ENCODE measurements at places on chromosomes 5 and 9.

DNA sequence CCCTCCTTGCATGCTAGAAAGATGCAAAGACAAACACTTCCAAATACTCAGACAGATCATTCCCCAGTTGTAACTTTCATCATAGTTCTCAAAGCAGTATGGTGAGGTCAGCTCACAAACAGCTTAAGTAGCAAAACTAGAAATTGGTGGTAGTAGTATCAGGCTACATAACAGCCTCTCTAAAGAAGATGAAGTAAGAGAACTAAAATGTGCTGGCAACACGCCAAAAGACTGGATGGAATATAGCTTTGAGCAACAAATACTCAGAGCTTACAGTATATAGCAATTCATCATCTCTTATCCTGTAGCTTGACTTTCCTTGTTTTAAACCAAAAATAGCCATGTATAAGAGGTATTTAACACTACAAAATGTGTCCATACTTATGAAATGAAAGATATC is 7.5 kb downstream of the PFDN1 start:
- DNase-seq: no peak

- DNase-seq: no peak
Observed at GRCh38 chr5:57784121-57784520, 301.5 kb upstream of the ACTBL2 start.

- no peak for DNase-seq
Observed at GRCh38 chr5:42035526-42035925, 110.4 kb downstream of the FBXO4 start.

DNA sequence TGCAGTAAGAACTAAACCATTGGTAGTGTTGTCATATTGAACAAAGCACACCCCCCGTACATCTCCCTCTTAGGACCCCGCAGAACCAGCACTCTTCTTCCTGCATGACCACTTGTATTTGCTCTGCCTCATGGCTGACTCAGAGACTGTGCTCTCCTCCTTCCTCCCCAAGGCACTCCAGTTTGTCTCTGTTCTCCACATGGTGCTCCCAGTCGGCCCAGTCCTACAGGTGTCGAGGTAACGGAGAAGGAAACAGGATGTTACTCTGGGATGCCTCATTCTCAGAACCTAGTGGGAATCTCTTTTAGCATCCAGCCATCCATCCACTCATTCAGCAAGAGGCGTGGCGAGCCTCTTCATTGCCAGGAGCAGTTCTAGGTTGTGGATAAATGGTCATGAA is 97.0 kb upstream of the NIPAL4 start:
- DNase-seq: no peak

DNA sequence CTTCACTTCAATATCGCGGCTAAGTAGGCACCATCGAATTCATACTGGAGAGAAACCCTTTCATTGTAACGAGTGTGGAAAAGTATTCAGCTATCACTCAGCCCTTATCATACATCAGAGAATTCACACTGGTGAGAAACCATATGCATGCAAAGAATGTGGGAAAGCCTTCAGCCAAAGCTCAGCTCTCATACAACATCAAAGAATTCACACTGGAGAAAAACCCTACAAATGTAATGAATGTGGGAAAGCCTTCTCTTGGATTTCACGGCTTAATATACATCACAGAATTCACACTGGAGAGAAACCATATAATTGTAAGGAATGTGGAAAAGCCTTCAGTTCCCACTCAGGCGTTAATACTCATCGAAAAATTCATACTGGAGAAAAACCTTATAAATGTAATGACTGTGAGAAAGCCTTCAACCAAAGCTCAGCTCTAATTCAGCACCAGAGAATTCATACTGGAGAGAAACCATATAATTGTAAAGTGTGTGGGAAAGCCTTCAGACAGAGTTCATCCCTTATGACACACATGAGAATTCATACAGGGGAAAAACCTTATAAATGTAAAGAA is 9.5 kb downstream of the ZNF879 start:
- no peak for DNase-seq

Measured in effector memory CD4-positive, alpha-beta T cell (primary cell).